HS-5 (cell line): ENCODE measurements at places on chromosomes 3 and 15.

DNA sequence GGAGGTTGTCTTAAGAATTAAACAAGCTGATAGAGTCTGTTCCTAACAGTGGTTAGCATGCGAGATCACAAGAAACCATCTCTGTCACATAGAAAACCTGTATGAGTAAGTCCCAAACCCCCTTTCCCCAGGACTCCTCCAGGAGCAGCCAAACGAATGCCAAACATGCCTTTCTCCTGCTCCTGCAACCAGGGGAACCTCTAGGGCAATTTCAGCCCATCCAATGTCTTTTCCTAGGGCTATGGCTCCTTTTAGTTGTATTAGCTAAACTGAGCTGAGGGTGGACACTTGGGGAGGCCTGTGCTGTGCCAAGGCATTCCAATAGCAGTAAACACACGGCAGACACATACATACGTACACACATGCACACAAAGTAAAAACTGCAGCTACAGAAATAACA, 36.5 kb upstream of the TIMP4 start:
- DNase-seq: no peak

GRCh38 chr15:53978253-53978906, at the start of gene UNC13C:
Gene UNC13C, plus strand, starts transcription at chr15:53978441. Its CDS starts 34,463 bp downstream, at chr15:54012904.
- no peak for DNase-seq

DNA sequence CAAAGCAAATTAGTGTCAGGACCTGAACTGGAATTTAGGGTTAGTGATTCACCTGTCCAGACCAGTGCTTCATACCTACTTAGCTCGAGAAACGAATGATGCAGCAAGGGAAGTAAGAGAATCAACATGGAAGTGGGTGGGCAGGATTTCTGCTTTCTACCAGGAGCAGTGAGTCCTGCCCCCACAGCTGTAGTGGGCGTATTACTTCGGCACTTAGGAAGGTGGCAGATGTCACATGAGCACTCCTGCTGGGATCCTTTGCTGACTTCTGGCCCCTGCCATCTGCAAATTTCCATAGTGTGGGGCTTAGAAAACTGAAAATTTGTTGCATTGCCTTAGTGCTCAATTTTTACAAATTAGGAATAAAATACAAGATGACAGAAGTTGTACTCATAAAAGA, 31.2 kb downstream of the RYR3 start:
- DNase-seq: no peak

DNA sequence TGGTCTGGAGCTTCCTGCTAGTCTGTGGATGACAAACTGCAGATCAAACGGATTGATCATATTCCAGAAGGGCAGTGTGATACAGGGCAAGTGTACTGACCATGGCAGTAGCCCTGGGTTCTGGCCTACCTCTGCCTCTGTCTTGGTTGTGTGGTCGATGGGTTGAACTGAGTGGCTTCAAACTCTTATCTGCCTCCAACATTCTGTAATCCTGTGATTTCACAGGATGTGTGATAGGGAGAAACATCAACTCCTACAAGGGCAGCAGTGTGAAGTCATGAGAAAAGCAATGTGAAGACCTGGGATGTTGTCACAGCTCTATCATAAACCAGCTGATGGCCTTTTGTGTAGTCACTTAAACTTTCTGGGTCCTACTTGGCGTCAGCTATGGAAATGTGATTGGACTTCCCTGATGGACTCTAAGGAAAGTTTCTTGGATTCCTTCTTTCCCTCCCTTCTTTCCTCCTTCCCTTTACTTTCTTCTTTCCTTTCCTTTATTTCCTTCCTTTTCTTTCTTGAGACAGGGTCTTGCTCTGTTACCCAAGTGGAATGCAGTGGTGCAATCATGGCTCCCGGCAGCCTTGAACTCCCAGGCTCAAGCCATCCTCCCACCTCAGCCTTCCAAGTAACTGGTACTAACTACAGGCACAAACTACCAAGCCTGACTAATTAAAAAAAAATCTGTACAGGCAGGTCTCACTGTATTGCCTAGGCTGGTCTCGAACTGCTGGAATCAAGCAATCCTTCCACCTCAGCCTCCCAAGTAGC, 114.8 kb downstream of the BBX start:
- no peak for DNase-seq

DNA sequence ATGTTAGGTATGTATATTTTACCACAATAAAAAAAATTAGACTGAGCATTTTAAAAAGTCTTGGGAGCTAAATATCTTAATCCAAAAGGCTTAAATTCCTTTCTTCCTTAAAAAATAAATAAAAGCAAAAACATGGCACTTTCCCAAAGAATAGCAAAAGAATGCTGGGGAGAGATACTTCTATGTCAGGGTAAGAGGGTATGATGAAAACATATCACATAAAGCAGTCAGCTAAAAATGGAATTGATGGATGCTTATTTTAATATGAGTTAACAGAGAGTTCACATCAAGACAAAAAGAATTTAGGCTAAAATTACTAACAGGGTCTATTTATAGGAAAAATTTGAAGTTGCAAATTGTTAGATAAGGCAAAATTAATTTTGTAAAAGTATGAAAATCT, 141.0 kb downstream of the MYLK start:
- no peak for DNase-seq

DNA sequence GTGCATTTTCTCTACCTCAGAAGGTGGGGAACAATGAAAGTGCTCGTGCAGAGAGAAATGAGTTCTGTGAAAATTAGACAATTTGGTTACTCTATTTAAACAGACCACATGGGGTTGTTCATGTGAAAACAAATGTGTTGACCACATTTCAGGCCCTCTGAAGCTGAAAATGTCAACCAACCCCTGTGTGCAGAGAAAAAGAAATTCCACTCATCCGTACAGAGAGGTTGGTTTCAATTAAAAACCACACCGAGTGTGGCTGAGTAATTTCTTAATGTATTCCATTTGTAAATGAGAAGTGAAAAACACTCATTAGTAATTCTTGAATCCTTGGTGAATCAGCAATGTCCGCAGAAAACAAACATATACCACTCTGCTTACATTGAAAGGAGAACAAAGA, 46.9 kb upstream of the SLC7A14 start:
- DNase-seq: no peak
